Mucosa of descending colon (tissue), 3 donors: ENCODE measurements at places on chromosomes 4 and X. TPM values are rescaled to one million over a fixed set of nuclear protein-coding genes. Genes with fewer than 3 reads are reported as not detected.

BST1 gene
- total RNA-seq: 4.7 TPM

BMP2K gene
- total RNA-seq: 67.5 TPM

ADH1A gene
- total RNA-seq: 2.4 TPM

NDP gene
- not detected for total RNA-seq

MMRN1 gene
- total RNA-seq: 8.8 TPM
